ENCODE measurements at places on chromosomes 12 and 14.

DNA sequence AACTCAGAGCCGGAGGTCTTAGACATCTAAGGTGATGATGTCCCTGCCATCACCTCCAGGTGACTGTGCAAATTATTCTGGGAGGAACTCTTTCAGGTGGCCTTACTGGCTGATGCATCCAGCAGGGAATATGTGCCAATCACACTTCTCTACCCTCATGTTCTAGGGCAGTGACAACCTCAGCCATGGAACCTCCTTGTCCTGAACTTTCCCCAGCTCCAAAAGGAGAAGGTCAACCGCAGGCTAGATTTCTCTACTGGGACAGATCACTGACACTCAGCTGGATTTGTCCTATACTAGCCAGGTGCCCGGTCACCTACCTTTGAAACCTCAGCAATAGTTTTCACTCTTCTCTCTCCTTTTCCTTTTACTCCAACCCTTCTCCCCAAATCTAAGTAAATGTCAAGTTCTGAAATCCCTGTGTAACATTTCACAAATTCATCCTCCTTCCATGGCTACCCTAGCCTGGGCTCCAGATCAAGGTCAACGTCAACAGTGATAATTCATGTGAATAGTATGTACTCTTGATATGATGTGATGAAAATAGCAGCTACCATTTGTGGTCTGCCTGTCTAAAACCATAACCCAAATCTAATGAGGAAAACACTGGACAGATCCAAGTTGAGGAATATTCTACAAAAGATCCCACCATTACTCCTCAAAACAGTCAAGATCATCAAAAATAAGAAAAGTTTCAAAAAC, 115.0 kb upstream of the EGLN3 start:
- DNase-seq = no peak

GRCh38 chr12:104063712-104064030, 660 bp upstream of the HCFC2 start:
- DNase-seq = no peak

DNA sequence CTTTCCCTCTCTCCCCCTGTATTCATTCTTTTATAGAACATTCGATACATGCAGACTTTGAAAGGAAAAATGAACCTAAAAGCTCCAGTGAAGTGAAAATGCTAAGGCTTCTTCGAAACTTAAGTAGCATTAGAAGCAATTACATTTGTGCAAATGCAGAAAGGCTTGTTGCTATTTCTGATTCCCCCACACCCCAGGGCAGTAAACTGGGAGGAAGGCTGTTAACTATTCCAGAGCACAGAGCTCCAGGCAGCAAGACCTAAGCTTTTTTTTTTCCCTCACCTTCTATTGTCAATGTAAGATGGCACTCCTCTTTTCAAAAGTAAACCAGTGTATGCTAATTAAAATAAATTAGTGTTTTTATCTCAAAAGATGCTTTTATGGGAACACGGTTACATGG, 448.9 kb upstream of the TBX3 start:
- DNase-seq = no peak

DNA sequence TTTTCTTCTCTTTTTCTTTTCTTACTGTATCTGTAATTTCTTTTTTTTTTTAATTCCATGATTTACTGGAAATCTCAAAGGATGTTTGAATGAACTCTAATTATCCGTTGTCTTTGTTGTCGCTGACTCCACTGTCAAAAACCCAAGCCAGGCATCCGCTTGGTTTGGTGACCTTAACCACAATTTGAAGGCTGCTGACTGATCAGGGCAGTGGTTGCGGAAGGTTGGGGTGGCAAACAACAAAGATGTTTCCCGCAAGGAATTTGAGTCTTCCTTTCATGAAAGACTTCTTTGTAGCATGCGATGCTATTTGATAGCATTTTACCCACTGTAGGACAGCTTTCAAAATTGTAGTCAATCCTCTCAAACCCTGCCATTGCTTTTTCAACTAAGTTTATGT, 1013.8 kb downstream of the DIO2 start:
- no peak for DNase-seq

DNA sequence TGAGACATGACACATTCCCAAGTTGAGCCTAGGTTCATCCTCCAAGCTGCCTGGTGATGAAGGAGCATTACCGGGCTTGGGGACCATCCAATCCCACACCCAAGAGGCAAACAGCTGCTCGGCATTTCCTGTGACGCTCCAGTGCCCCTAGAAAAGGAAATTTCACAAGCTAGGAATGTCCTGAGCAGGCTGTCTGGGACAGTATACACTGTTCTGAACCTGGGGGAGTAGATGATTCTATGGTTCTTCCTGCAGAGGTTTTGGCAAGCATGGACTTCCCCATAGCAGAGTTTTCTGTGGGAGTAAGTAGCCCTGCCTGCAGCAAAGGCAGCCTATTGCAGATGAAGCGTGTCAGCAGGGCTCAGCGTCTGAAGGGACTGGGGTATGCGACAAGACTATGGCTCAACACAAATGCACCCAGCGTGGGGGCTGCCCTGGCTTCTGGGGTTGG, 47.4 kb upstream of the SRSF5 start:
- DNase-seq = no peak

GRCh38 chr14:96497087-96497486, 5.1 kb upstream of the PAPOLA start:
- DNase-seq = no peak

GRCh38 chr14:99756796-99757195, 36.4 kb upstream of the EML1 start:
- DNase-seq = no peak

DNA sequence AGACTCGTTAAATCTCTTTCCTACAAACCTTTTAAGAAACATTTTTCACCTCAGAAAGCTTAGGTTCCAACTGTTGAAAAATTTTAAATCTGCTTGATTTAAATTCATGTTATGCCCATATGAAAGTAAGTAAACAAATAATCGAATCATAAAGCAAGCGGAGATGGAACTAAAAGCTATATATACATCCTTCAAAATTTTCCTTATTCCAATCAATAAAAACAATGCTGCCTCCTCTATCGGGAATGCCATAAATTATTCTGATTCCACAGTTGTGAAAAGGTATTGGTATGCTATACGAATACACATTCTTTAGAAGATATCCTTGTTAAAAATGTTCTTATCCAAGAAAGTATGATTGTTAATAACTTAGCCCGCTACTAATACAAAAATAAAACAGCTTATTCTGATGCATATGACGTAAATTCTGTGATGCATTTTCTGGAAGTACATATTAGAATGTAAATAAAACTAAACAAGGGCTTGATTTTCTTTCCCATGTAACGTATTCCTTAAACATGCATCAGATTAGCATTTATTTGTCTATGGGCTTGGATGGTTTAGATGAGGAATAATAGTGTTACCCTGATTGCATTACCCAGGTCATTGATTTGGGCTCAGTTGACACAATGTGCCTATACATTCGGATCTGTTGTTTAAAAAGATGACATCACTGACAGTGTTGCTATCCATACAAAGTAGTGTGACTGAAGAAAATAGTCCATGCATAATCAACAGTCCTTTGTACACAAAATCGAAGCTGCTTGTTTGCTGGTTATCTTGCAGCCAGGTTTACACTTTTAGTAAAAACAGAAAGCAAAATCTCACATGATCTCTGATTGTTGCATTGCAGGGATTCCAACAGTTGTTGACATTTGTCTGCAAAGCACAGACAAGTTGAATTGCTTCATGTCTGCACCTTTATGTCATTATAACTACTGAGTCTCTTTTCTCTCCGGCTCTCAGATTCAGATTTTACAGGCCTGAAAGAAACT, 656 bp upstream of the DTD2 start:
- DNase-seq = no peak

- DNase-seq = no peak
These were observed 3.7 kb downstream of the KMT5A start for GRCh38 chr12:123387508-123388176.

- DNase-seq = no peak
These were observed 85.9 kb downstream of the ST8SIA1 start for GRCh38 chr12:22248571-22249115.

GRCh38 chr14:34662561-34663088, 32.7 kb upstream of the SNX6 start:
- DNase-seq = no peak

DNA sequence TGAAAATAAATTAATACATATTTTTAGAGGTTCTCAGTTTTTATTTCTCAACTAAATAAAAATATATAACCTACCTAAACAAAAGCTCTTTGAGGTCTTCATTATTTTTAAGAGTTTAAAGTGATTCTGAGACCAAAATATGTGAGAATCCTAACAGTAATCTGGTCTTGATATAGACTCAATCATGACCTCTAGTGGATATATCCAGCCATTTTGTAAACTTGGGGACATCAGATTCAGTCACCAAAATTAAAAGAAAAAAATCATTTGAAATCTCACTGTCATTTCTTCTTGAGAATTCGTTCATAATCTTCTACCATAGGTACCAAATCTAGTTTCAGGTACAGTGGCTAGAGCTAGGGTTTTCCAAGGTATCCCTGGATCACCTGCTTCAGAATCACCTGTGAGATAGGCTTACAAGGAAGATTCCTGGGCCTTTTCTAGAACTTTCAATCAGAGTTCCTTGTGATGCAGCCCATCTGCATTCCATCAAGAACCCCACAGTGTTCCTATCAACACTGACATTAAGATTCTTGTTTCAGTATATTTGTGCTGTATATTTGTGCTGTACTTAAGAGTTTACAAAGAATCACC, 214.9 kb downstream of the ADAMTS20 start:
- no peak for DNase-seq

- no peak for DNase-seq
These were observed 4.9 kb downstream of the KRT73 start for GRCh38 chr12:52613384-52614030.

DNA sequence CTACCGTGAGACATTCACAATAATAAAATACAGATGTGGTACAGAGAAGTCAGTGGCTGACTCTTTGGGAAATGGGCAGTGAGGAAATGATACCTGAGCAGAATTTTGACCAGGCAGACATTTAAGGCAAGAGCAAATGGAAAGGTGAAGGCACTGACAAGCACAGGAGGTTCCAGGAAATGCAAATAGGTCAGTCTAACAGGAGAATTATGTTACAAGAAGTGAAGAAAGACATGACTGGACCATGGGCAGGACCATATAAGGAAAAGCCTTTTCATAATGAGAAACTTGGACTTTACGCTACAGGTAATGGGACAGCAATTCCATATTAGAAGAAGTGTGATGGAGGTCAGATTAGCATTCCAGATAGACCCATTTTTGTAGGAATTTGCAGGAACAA, 338.9 kb downstream of the PDZRN4 start:
- DNase-seq = no peak
